Left forelimb (tissue), 1 donor: ENCODE measurements at places on chromosomes 7 and 10.

DNA sequence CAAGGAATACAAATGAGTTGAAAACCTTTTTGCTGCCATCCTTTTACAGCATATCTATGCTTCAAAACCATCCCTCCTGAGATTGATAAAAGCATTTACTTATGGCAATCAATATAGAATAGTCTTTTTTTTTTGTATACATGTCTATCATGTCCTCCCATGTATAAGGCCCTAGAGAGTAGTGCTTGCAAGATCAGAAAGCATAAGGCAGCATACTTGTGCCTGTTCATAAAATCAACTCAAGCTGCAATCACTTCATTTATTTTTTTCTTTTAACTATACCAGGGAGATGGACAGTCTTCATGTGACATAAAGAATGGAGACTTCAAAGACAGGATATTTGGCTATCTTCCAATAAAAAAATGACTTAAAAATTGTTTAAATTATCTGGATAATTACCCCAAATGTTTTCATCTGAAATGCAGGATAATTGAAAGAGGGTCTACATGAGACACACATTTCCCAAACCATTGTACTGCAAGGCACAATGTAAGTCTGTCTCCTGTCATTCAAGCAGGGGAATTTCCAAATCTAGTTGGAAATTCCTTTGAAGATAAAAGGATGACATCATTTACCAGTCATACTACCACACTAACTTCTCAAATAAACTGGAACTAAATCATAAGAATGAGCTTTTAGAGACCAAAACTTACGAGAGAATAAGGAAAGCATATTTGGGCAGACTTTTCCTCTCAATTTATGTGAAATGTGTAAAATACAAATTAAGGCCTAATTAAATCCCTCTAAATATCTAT lies 22.5 kb downstream of the LRRN3 start:
- DNase-seq, result no peak

DNA sequence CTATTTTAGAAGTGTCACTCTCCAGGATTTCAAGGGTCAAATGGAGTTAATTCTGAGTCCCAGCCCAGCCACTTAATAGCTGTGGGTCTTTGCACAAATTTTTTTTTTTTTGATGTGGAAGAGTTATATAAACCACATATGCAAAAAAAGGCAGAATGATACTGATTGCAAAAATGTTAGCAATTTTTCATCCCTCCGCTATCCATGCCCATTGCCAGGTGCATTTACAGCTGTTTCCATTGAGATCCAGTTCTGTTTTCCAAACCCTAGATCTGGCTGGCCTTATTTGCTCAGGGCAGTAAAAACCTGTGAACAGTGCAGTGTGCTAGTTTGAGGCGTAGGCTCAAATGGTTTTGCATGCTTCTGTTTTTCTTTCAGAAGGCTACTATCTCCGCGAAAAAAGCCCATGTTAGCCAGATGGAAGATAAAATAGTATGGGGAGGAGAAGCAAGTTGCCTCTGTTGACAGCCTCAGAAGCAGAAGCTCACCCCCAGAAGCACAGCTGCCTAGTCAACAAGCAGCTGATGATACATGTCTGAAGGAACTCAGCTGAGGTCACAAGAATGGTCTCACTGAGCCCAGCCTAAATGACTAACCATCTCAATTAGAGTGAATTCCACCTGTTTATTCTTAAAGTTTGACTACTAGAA lies 997 bp upstream of the ZNF138 start:
- no peak for DNase-seq

DNA sequence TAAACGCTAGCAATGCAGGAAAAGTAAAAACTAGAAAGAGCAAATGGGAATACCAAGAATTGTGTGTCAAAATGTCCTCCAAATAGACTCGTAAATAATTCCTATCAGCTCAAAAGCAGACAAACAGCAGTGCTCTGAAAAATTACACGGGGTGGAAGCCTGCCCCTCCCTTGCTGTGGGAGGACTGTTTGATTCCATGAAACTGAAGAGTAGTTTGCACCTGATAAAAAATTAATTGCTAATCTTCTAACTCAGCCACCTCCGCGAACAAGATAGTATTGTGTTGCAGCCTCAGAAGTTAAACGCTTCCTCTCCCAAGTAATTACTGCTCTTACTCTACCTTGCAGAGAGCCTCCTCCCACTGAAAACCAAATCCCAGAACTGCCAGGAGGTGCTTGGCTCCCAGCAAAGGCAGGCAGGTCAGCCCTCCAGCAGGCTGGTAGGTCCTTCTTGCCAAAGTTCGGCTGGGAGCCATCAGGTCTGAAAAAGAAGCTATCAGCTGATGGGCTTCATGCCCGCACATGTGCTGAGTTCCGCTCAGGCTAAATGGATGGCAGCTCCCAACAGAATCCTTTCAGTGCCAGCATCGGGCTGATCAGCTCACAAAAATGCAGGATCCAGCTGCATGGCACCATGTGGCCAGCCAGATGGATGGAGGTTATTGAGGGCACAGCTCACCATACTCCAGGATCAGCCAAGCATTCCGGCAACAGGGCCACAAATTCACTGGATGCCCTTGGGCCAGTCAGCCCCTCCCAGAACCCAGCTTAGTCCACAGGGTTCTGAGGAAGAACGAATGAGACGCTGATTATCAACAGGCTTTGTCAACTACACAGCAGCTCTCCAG lies 37.1 kb downstream of the MAD1L1 start:
- peak; percentile 70 for DNase-seq

- DNase-seq, result no peak
These were observed 116.1 kb downstream of the HIBADH start for GRCh38 chr7:27546610-27547009.

DNA sequence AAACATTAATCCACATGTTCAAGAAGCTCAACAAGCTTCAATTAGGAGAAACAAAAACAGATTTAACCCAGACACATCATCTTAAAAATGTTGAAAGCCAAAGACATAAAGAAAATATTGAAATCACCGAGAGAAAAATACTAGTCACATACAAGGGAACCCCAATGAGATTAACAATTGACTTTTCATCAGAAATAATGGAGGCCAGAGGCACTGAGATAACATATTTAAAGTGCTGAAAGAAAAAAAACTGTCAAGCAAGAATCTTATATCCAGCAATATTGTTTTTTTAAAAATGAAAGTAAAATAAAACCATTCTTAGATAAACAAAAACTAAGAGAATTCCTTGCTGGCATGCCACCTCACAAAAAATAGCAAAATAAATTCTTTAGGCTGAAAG lies 28.9 kb downstream of the AOC1 start:
- no peak for DNase-seq

DNA sequence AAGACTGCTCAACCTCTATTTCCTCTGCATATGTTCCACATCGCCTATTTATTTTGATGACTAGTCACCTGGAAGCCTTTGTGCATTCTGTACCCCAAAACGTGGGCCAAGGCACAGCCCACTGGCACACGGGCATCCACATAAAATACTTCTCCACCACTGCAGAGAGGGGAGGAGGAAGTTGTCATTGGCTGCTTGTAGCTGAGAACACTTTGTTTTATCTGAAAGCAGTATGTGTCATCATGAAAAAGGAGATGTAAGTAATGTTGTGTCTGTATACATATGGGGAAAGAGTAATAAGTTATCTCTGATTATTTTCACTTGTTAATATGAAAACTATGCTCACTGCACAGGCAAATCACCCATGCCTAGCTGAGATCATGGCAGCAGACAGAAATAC lies 48.2 kb upstream of the AMPH start:
- DNase-seq, result no peak

DNA sequence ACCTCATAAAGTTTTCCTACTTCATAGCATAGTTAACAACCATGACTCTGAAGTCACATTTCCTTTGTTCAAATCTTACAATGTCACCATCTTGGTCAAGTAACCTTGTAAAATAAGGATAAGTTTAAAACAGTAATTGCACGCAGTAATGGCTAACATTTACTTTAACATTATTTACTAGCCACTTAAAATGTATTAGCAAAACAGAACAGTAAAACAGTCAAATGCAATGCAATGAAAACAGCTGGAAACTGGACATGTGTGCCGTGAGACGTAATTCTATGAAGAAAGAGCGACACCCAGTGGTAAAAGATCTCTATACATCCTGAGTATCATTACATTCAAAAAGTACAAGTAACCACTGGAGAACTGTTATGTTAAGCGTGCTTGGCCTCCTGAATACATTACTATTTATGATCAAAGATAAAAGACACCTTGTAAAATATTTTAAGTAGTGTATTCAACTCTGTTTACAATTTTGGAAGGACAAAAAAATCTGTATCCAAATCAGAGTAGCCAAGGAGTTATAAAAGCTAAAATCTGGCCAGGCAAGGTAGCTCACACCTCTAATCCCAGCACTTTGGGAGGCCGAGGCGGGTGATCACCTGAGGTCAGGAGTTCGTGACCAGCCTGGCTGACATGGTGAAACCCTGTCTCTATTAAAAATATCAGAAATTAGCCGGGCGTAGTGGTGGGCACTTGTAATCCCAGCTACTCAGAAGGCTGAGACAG lies 27.2 kb downstream of the ATE1 start:
- DNase-seq, result no peak
